Inflammatory macrophage (primary cell): ENCODE measurements at places on chromosomes 1 and 21.
A peak's percentile ranks its signal among the peaks of the same experiment; 100 is the strongest.

GRCh38 chr21:43726686-43727518 is 8.0 kb downstream of the PDXK start:
- DNase-seq = peak; percentile 75

- DNase-seq = no peak
Measured at GRCh38 chr1:5944843-5945167, 47.4 kb downstream of the NPHP4 start.

- DNase-seq = no peak
Measured at GRCh38 chr1:152460529-152460899, 46.5 kb upstream of the CRNN start.

- no peak for DNase-seq
Measured at GRCh38 chr1:42321731-42322130, 13.3 kb downstream of the FOXJ3 start.

DNA sequence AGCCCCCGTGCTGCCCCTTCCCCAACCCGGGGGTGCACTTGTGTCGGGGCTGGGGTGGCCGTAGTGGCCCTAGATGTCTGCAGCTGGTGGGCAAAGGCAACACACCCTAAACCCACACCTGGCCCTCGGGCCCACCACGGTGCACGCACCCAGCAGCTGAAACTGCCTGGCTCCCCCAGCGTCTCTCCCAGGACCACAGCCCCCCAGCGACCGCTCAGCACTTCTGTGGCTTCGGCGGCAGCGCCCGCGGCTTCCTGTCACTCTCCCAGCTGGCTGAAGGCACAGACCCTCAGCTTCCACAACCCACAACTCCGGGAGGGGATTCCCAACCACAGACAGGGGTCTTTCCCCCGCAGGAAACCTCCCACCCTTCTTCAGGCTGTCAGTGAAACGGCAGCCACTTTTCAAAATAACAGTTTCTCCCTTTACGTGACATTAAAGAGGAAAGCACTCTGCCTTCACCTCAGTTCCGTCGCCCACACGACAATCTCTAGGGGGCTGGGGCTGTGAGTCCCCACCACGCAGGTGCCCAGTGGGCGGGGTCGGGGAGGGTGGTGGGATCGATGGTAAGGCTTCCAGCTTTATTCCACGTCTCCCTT is 40.7 kb upstream of the COL6A2 start:
- no peak for DNase-seq
